ENCODE measurements at places on chromosomes 5 and 9.

- DNase-seq: no peak
These were observed 227.6 kb upstream of the DAP start for GRCh38 chr5:10988622-10989021.

- DNase-seq: no peak
These were observed at the start of gene CCDC152 for GRCh38 chr5:42756606-42757601. TSS of gene CCDC152 (plus strand) at chr5:42756818. CDS start at chr5:42759122, 2,304 bp downstream.

DNA sequence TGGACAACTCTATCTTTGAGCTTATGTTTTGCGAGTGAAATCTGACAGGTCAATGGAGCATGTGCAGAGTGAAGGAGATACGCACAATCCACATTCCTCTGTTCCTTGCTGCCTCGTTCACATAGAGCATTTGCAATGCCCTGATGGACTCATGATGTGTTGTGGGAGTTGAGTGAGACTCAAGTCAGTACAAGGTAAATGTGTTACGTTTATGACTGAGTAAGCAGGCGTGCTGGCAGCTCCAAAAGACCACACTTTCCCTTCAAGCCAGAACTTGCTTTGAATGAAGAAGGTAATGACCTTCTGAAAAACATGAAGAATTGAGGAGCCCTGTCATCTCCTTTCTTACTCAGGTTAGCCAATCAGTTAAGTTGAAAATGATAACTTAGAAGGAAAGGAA, 477.8 kb downstream of the CTNND2 start:
- DNase-seq: no peak

DNA sequence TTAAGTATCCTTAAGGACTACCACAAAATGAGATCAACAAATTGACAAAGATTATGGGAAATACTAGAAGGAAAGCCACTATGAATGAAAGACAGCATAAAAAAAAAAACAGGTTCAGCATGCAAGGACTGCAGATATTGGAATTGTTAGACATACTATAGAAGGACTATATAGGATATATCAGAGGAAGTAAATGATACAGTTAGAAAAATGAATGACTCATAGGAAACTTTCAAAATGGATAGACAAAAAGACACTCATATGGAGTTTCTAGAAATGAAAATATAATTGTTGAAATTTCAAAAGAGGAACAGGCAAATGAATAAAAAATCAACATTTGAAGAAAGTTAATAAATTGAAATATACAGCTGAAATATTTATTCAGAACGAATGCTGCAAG, 180.6 kb downstream of the PLK2 start:
- DNase-seq: no peak

- no peak for DNase-seq
These were observed 9.8 kb upstream of the UBE2D2 start for GRCh38 chr5:139551191-139551889.

DNA sequence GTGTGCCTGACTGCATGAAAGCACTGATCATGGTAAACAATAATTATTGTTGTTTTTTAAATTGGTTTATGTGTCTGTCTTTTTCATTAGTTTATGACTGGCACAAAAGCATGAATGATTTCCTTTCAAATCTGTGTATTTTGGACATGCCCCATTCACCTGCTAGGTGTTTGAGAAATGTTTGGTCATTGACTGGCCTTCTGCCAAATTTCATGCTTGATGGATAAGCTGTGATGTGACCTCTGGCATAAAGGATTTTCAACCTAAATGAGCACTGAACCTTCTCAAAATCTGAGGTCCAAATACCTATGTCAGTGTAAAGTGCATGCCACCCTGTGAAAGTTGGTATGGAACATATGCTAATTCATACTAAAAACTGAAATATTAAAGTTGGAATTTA, 204.5 kb downstream of the BRINP1 start:
- DNase-seq: no peak

DNA sequence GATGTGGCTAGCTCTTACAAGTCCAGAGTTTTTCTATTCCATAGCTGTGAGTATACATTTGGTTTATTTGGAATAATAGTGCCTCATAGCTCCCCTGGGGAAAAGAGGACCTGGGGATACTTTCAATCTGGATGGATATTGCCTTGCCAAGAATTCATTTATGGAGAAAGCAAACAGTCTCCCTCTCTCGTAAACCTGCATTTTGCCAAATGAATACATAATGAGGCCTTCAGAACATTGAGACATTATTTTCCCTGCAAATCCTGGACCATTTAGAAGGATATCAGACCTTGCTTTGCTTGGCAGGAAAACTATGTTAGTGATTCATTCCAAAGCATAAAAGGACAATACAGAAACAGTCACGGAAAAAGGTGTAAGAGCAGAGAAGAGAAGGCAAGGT, 569.6 kb upstream of the BRINP1 start:
- no peak for DNase-seq

- no peak for DNase-seq
These were observed 151.7 kb upstream of the MOCS2 start for GRCh38 chr5:53261245-53261644.

DNA sequence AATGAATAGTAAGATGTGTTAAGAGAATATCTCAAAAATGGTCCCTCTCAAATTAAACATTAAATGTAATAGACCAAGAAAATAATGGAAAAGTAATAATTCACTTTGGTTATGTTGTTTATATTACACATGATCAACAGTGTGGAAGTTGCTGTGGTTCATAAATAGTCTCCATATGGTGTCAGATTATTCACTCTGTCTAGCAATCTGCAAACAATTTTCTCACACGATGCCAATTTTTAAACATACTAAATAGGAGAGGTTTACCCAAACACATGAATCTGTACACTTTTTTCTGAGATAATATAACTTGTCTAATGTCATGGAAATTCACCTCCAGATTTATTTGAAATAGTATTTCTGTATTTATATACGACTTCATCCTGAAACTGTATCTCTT, 217.4 kb upstream of the FBXL7 start:
- DNase-seq: no peak

- no peak for DNase-seq
These were observed at the start of gene PPP1R2B for GRCh38 chr5:156850206-156850751. TSS of gene PPP1R2B (plus strand) at chr5:156850295. CDS start at chr5:156850563, 268 bp downstream.

- no peak for DNase-seq
These were observed 18.8 kb downstream of the FUBP3 start for GRCh38 chr9:130598188-130598587.

DNA sequence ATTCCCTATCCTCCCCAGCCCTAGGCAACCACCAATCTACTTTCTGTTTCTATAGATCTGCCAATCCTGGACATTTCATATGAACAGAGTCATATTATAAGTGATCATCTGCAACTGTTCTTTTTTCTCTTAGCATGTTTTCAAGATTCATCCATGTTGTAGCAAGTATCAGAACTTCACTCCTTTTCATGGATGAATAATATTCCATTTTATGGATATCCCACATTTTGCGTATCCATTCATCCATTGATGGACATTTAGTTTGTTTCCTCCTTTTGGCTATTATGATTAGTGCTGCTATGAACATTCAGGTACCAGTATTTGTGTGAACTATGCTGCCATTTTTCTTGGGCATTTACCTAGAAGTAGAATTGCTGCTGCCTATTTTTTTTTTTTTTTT, 51.3 kb upstream of the HAND1 start:
- DNase-seq: no peak

- no peak for DNase-seq
These were observed 193.2 kb upstream of the CDH6 start for GRCh38 chr5:31000287-31000686.

- DNase-seq: no peak
These were observed at the start of gene IL6ST for GRCh38 chr5:55994495-55994997. TSS of gene IL6ST (minus strand) at chr5:55994963. CDS start at chr5:55976278, 18,685 bp downstream.

DNA sequence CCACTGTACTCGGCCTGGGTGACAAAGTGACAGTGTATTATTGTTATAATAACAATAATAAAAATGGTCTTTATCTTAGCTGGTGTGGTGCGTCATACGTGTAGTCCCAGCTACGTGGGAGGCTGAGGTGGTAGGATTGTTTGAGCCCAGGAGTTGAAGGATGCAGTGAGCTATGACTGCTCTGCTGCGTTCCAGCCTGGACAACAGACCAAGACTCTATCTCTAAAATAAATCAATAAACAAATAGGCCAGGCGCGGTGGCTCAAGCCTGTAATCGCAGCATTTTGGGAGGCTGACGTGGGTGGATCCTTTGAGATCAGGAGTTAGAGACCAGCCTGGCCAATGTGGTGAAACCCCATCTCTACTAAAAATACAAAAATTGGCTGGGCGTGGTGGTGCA, 9.2 kb upstream of the DENND4C start:
- no peak for DNase-seq

- no peak for DNase-seq
These were observed 63.7 kb upstream of the PRSS3 start for GRCh38 chr9:33731625-33732024.

GRCh38 chr5:138702166-138703077, 50.8 kb upstream of the CTNNA1 start:
- DNase-seq: no peak

- no peak for DNase-seq
These were observed 309.5 kb downstream of the PDE4D start for GRCh38 chr5:59583810-59584562.

- DNase-seq: no peak
These were observed 47.0 kb downstream of the SH3GL2 start for GRCh38 chr9:17625644-17626388.

DNA sequence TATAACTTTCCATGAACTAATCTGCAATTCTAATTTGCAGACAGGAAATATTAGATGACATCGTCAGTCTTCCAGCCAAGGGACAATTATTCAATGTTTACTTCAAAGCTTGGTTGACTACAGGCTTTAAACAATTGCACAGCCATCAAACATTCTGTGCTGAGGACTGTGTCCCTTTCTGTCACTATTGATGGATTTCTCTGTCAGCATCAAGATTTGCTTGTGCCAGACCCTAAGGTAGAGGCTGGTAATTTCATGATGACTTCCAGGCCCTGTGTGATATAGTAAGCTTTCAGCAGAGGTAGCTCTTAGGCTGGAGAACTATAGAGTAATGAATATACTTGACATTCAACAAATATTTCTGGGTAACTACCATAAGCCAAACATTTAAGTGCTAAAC, 229.3 kb upstream of the ACTBL2 start:
- DNase-seq: no peak

GRCh38 chr5:9453480-9454011, 92.3 kb downstream of the SEMA5A start:
- DNase-seq: no peak

- DNase-seq: no peak
These were observed 6.9 kb downstream of the WNK2 start for GRCh38 chr9:93190656-93191353.

GRCh38 chr9:87502391-87503221, 4.9 kb downstream of the DAPK1 start:
- no peak for DNase-seq

GRCh38 chr9:136949239-136949816, 2.7 kb upstream of the LCN12 start:
- DNase-seq: no peak

GRCh38 chr5:89106480-89106879, 223.5 kb upstream of the MEF2C start:
- DNase-seq: no peak

DNA sequence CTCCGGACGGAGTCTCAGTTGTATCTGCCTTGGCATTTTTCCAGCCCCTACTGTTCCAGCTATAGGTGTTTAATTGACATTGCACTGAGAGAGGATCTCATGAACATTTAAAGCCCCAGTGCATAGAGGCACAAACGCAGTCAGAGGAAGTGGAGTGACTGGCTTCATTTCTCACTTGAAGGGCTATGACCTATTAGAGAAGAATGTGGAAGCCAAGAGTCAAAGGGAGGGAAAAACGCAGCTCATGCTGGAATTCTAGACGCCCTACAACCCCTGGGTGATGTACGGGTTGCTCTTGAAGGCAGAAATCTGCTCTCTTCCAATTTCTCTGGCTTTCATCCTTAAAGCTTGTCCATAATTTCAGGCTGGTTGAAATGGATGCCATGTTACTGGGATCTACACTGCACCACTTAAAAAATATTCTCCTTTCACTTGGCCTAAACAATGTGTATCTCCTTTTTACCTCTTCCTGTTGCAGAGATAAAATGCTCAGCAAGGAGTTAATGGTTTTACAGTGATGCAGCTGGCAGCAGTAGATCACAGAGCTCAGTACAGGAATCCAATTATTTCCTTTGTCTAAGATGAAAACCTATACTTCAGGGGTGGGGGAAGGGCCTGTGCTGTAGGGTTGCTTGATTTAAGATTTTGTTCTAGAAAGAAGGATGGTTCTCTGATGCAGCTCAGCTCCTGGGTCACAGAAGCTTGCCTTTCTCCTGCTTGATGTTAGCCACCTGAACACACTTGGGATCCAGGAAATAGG, 61.8 kb upstream of the MAMDC2 start:
- DNase-seq: no peak
